ENCODE measurements at places on chromosomes 6 and 20.
A peak's percentile ranks its signal among the peaks of the same experiment; 100 is the strongest.

GRCh38 chr6:170221052-170221752, 69.7 kb downstream of the DLL1 start:
- DNase-seq, result no peak

- peak; percentile 86 for DNase-seq
Measured at GRCh38 chr6:36546920-36547645, at the start of gene STK38. Gene STK38 (minus strand): TSS chr6:36547479. CDS start chr6:36540202, 7,277 bp downstream.

DNA sequence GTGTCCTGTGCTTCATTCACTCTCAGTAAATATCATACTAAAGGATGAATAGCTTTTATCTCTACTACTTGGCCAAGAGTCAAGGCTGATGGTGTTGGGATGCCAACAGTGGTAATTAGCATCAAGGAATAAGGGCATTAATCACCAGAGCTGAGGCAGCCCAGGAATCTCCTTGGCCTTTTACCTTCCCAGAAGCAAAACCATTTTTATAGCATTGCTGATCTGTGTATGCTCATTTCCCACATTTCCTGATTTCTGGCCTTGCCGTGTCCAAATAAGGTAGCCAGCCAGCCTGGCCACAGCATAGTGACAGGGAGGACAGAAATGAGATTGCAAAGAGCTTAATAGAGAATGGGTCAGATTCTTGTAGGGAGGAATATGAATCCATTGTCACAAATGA, 76.7 kb upstream of the FOXO3 start:
- DNase-seq, result no peak

GRCh38 chr6:137536104-137536773, 42.0 kb upstream of the OLIG3 start:
- DNase-seq, result no peak

DNA sequence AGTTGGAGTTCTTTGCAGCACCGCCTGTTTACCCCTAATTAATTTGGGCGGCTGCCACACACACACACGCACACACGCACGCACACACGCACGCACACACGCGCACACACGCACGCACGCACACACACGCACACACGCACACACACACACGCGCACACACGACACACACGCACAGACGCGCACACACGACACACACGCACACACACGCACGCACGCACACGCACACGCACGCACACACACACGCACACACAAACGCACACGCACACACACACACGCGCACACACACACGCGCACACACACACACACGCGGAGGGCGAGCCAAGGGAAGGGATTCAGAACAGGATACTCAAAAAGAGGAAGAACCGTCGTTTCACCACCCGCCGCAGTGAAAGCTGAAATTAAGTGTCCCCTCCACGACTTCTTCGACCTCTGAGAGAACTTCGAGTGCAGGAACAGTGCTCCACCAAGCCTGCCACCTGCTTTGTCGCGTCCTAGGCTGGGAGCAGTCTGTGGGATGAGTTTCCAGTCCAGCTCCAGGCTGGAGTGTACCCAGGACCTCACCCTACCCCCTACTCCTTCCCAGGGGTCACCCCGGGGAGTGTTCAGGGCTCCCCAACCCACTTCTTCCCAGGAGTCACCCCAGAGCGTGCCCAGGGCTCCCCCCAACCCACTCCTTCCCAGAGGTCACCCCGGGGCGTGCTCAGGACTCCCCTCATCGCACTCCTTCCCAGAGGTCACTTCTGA, 1.1 kb downstream of the RNASET2 start:
- DNase-seq, result no peak

- DNase-seq, result no peak
Measured at GRCh38 chr20:21559305-21559704, 45.4 kb upstream of the NKX2-2 start.

DNA sequence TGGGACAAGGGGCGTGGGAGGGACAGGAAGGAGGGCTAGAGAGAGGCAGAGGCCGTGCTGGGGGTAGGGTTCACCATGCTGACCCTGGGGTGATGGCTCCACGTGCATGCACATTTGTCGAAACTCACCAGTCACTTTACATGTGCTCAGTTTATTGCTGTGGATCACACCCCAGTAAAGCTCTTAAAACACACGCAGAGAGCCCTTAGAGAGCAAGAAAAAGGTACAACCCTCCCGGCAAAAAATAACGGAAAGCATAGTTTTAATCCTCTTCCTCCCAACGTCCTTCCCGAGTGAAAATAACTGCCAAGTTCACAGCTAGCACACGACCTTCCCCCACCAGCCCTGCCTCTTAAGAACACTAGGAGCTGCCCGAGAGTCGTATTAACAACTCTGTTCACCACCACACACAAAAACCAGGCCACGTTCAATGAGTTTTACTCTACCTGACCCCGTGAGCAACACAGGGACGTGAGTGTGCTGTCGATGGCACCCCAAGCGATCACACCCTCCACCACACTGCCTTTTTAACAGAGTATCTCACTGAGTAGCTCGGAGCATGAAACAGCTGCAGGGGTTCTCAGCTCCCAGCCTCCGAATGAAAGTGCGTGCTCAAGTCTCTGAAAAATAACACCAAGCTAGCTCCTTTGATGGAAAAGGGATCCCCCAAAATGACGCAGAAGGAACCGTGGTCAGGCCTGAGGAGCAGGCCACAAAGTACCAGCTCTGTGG, 39.7 kb downstream of the TAF4 start:
- peak; percentile 22 for DNase-seq

DNA sequence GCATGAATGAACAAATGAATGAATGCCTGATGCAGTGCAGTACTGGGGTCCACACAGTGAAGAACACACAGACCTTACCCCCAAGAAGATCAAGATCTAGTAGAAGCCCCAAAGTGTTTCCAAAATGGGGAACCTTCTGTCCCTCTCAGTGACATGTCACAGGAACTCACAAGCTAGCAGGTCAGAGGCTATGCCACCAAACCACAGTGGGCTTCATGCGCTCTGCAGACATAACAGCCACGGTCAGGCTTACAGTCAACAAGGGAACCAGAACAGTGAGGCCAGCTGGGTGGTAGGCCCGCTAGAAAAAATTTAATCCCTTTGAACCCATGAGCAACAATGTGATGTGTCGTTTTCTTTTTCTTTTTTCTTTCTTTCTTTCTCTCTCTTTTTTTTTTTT, 20.2 kb upstream of the ARFGEF2 start:
- no peak for DNase-seq

All from hippocampal formation (tissue), 2 donors.